Stomach (tissue), 19 donors: ENCODE measurements at places on chromosomes 2 and 18. TPM values are rescaled to one million over a fixed set of nuclear protein-coding genes. Genes with fewer than 3 reads are reported as not detected.
A peak's percentile ranks its signal among the peaks of the same experiment; 100 is the strongest.

The DLX2 gene
- total RNA-seq: not detected

DNA sequence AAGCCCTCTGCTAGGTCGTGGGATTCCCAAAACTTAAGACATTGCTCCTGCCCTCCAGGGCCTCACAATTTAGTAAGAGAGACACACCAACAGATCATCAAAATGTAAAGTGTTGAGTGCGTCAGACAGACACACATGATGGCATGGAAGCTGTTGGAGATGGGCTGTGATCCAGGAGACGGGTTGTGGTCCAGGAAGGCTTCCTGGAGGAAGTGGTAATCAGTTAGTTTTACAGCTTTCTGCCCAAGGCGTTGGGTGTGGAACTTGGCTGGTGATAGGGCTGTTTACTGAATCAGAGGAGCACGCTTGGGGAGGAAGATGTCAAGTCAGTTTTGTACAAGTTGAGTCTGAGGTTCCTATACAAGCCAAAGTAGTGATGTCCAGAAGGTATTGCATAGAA, 24.0 kb upstream of the GLI2 start:
- no peaks in the 10 kb centered on the region for H3K36me3 ChIP-seq
- H3K27ac ChIP-seq: no peak overlapping the region
- no peaks in the 10 kb centered on the region for H3K4me1 ChIP-seq
- no peaks in the 10 kb centered on the region for H3K27me3 ChIP-seq
- H3K4me3 ChIP-seq: no peak overlapping the region

DNA sequence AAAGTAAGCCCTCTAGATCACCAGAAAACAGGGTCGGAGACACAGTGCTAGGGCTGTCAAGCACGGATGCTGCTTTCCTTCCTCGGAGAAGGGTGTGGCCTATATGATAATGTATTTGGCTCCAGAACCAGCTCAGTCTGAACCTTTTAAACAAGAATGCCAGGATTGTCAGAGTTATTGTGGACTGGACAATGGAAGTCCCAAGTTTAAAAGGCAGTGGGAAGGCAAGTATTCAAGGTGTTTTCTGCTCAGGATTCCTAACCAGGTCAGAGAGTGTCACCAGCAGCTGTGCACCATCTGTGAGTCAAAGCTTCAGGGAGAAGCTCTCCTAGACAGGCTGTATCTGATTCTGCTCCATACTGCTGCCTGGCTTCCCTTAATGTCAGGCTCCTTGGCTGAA, 94.8 kb downstream of the SPOPL start:
- no peaks in the 10 kb centered on the region for H3K27me3 ChIP-seq
- DNase-seq: peak; percentile 9
- H3K4me3 ChIP-seq: no peak overlapping the region
- no peak overlapping the region for H3K27ac ChIP-seq
- H3K4me1 ChIP-seq: no peaks in the 10 kb centered on the region

GRCh38 chr2:2706306-2706705, 375.2 kb upstream of the MYT1L start:
- H3K4me3 ChIP-seq: no peak overlapping the region
- H3K27ac ChIP-seq: no peak overlapping the region
- no peaks in the 10 kb centered on the region for H3K27me3 ChIP-seq
- no peak for DNase-seq

DNA sequence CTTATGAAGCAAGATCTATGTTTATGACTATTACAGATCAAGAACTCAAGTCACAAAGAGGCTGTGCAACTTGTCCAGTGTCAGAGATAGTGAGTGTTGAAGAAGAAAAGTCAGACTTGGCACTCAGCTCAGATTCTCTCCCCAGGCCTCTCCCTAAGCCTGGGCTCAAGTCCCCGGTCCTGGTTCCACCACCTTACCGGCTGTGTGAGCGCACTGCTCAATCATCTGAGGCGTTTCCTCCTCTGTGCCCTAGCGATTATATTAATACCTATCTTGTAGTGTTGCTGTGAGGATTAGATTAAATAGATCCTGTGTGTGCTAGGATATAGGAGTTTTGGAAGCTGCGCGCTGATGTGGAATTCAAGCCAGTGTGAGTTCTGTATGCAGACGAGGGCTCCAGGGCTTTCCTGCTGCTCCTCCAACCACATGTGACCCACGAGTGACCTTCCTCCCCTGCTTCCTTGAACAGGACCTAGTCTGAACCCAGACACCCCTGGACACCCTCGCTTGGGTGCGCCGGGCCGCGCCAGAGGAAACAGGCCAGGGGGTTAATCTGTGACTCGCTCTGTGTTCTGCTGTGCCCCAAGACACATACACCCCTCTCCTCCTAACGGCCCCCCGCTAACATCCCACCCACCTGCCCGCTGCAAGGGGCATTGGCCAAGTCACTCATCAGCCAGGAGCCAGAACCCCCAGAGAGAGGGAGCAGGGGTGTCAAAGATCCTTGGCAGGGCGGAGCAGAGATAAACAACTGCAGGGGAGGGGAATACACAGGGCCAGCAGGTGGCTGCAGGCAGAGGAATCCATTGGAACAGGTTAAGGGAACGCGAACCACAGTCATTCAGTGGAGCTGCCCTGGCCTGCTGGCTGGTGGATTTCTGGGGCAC, 38.3 kb downstream of the TNS1 start:
- no peak for DNase-seq
- peak overlapping the region; percentile 5 for H3K4me3 ChIP-seq
- H3K4me1 ChIP-seq: peaks cover 70% of the 10 kb centered on the region
- peak overlapping the region; percentile 81 for H3K27ac ChIP-seq
- no peaks in the 10 kb centered on the region for H3K36me3 ChIP-seq
